ENCODE measurements at places on chromosomes 5 and 9.

DNA sequence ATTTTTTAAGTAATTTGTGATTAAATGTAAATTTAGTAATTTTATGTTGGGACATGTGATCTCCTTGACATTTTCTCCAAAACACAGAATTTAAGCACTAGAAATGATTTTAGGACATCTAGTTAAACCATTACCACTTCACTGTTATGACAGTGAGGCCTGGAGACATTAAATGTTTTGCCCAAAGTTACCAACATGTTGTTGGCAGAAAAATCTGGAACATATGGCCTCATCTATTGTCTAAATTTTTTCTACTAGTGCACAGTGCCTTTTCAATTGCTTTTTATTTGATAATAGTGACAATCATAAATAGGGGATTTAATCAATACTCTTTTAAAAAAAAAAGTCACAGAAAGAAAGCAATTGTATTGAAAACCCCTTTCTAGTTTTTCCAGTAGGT, 45.6 kb downstream of the PIK3R1 start:
- DNase-seq: no peak

- no peak for DNase-seq
Observed at GRCh38 chr5:110817459-110817858, 78.7 kb downstream of the SLC25A46 start.

- no peak for DNase-seq
Observed at GRCh38 chr9:119164716-119165115, 204.5 kb downstream of the BRINP1 start.

DNA sequence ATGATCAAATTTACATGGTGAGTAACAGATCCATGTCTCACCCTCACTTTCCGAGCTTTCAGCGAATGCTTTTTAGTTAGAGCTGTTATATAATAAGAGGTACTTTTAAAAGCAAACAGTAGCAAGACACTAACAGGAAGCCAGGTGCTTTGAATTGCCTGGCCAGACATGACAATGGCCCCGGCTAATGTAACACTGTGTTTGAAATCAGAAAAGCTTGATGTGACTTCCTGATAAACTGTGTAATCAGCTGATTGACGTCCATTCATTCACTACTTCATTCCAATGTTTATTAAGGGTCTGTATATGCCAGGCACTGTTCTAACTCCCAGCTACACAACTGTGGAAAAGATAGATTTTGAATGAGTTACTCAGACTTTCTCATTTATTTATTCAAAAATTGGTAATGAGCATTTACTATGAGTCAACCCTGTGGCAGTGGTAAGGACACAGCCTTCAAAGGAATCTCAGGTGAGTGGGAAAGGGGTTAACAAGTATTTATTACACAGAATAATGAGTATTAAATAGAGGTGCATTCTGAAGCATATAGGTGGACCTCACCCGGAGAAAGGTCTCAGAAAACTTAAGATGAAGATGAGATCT, 26.6 kb downstream of the DPYSL3 start:
- no peak for DNase-seq

GRCh38 chr5:78509145-78509865, 139.3 kb downstream of the LHFPL2 start:
- no peak for DNase-seq

GRCh38 chr9:126226991-126227936, 99.4 kb upstream of the MVB12B start:
- DNase-seq: no peak

DNA sequence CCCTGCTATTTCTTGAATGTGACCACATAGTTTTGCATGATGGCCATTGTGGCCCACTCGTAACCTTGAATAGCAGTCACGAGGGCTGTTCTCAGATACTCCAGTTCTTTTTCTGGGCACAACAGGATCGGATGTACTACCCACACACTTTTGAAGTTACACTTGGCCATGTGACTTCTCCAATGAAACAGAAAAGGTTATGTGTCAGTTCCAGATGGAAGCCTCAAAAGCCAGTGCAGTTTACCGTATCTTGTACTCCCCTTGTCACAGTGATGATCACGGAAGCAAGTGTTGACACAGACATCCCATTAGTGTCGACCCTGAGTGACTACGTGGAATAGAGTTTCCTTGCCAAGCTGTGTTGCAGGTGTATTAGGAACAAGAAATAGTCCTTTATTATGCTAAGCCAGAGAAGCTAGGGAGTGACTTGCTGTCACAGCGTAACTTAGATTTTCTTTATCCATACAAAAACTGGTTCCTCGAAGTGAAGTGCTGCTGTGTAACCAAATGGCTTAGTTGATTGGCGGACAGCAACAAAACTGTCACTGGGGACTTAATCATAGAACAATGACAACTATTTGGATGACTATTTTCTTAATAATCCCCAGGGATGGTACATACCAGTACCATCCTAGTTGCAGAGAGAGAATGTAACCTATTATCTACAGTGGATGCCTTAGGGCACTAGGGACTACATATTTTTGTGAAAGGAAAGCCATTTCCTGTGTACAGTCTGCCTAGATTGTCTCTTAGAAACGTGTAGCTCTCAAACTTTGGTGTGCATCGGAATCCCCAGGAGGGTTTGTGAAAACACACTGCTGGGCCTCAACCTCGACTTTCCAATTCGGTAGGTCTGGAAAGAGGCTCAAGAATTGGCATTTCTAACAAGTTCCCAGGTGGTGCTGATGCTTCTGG, 90.1 kb upstream of the DMRT1 start:
- peak; percentile 80 for DNase-seq

DNA sequence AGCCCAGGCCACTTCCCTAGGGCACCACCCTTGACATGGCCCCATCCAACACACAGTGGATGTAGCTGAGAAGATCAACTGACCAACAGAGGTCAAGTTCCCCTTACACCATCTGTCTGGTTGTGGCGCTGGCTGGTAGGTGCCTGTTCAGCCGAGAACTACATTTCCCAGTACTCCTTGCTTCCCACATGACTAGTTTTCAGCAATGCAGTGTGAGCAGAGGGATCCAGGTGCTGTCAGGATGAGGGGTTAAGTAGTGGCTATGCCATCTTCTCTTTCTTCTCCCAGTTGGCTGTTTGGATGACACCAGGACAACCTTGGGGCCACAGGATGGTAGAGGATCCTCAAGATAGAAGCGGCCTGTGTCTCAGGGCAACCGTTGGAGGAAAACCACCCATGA, 48.6 kb upstream of the SH3PXD2B start:
- no peak for DNase-seq

GRCh38 chr5:17046320-17046719, 110.2 kb upstream of the MYO10 start:
- DNase-seq: no peak

- peak; percentile 76 for DNase-seq
Observed at GRCh38 chr9:91033797-91034196, 232.2 kb downstream of the SYK start.

DNA sequence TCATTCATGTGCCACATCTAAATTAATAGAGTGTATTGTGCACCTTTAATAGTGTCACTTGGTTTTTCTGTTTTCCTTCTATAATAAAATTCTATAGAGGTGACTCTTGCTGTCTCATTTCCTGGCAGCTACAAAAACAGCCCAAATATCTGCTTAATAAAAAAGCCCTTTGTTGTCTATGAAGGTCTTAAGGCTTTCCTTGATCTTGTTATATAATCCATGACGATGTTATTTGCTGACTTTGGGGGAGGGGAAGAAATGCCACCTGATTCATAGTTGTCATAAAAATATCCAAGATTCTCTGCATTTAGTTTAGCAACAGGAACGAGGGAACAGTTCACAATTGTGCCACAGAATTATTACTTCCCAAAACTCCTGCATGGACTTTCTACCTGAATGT, 31.3 kb downstream of the CPEB4 start:
- DNase-seq: no peak

- DNase-seq: no peak
Observed at GRCh38 chr5:95557841-95558240, 2.9 kb downstream of the ARSK start.

- DNase-seq: no peak
Observed at GRCh38 chr9:97237311-97237786, 70.1 kb upstream of the CCDC180 start.

DNA sequence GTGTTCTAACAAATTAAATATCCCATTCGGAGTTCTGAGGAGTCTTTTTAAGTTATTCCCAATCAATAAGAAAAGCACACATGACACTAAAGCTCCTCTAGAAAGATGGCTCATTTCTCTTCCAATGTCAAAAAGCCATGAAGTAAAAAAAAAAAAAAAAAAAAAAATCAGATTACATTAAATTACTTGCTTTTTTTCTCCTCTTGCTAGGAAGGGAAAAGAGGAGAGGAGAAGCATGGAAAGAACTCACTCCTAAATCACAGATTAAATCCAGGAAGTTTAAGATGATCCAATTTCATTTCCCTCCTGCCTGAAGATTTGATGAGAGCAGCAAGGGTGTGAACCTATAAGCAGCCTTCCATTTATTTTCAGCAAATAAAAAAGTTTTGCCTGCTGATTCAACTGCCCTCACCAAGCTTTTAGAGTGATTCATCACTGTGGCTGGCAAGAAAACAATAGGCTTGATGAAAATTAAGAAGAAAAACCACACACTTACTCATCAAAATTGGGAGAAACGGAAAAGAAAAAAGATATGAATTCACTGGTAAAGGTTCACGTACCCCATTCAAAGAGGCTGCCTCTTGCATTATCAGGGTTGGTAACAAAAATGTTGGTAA, 19.7 kb downstream of the MYO10 start:
- DNase-seq: peak; percentile 2

- no peak for DNase-seq
Observed at GRCh38 chr5:104564530-104564929, 1001.9 kb upstream of the NUDT12 start.

DNA sequence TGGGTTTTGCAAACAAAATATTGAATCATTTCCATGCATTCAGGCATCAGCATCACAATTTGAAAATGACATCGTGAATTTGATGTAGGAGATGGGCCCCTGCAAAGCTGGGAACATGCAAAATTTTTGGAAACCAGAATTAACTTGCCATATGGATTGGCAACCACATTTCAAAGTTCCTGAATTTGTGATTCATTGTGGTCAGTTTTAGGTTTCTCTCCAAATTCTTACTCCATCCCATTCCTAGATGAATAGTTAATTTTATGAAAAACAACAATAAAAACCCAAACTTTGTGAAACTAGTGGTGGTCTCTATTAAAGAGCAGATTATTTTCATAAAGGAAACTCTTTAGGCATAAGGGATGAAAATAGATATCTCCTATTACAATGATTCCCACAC, 107.8 kb upstream of the SLIT3 start:
- no peak for DNase-seq

- DNase-seq: no peak
Observed at GRCh38 chr5:128494516-128494915, 43.5 kb downstream of the FBN2 start.

GRCh38 chr5:79416499-79416898, 97.4 kb downstream of the HOMER1 start:
- DNase-seq: no peak

GRCh38 chr5:72465066-72465465, 42.1 kb downstream of the ZNF366 start:
- DNase-seq: no peak

DNA sequence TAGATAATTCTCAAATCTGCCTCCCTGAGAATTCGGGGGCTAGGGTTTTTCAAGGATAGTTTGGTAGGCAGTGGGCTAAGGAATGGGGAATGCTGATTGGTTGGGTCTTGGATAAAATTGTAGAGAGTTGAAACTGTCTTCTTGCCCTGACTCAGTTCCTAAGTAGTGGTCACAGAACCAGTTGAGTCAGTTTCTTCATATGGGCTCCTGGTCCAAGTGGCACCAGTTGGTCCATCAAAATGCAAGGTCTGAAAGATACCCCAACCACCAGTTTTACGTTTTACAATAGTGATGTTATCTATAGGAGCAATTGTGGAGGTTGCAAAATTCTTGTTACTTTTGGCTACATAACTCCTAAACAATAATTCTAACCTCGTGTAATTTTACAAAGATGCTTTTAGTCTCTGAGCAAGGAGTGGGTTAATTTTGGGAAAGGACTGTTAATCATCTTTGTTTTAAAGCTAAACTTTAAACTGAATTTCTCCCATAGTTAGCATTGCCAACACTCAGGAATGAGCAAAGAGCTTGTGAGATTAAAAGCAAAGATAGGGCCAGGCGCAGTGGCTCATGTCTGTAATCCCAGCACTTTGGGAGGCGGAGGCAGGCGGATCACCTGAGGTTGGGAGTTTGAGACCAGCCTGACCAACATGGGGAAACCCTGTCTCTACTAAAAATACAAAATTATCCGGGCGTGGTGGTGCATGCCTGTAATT, 7.7 kb downstream of the CDK7 start:
- DNase-seq: no peak

DNA sequence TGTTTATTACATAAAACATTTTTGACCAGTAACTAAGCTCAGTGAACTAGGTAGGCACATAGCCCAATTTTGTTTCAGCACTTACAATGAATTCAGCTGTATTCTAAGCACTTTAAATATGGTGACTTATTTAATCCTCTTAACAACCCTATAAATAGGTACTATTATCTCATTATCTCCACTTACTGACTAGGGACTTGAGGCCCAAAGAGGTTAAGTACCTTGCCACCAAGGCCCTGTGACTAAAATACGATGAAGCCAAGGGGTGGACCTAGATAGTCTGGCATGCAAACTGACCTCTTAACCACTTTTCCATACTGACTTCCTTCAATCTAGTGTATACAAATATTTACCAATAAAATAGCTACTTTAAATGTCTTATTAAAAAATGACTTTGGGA, 266.4 kb downstream of the ZNF608 start:
- DNase-seq: no peak

DNA sequence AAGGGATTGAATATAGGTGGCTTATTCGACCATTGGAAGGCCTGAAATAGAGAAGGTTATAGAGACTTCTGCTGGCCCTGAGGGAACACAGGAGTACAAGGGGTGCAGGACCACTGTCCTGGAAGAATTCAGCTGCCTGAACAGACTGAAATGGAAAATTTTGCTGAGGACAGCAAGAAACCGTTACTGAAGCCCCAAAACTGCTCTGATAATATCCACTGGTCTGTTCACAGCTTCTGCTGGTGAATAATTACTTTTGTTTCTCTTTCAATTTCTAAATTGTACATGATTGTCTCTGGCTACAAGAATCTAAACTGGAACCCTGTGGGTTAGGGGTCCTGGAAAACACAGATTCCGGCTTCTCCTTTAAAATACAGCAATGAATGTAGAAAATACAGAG, 218.5 kb upstream of the CDH12 start:
- no peak for DNase-seq

DNA sequence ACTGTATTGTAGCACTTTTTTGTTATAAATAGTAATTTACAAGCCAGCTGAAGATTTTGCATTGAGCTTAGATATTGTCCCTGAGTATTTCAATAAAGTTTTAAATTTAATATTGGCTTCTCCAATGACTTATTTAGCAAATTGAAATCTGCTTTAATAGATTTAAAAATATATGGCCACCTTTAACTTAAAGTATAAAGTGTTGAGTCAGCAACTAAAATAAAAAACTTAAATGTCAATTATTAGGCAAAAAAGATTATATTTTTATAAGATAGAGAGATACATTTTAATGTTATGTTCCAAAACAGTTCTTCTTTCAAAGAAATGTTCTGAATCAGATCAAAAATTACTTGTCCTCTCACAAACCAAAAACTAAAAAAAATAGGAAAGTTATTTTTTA, 60.7 kb downstream of the OSMR start:
- no peak for DNase-seq

- no peak for DNase-seq
Observed at GRCh38 chr9:96436063-96436455, 13.9 kb upstream of the HABP4 start.
